NCI-H460 (cell line): ENCODE measurements at places on chromosomes 4 and X. TPM values are rescaled to one million over a fixed set of nuclear protein-coding genes. Genes with fewer than 3 reads are reported as not detected.

DNA sequence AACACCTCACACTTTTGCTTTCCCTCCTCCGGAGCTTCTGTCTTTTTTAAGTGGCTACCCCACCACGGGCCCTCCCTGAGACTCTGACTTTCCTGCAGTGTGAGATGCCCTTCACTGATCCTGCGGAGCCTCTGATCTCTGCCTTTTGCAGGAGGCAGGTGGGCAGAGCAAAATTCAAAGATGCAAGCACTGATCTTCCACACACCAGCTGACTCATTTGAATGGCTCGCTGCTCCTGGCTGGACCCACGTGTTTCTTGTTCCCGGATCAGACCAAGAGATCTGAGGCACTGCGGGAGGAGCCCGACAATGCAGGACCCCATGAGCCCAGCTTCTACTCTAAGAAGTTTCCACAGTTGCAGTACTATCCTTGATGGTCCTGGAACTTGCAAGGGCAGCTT, 1607.9 kb upstream of the TENM3 start:
- DNase-seq: no peak

DNA sequence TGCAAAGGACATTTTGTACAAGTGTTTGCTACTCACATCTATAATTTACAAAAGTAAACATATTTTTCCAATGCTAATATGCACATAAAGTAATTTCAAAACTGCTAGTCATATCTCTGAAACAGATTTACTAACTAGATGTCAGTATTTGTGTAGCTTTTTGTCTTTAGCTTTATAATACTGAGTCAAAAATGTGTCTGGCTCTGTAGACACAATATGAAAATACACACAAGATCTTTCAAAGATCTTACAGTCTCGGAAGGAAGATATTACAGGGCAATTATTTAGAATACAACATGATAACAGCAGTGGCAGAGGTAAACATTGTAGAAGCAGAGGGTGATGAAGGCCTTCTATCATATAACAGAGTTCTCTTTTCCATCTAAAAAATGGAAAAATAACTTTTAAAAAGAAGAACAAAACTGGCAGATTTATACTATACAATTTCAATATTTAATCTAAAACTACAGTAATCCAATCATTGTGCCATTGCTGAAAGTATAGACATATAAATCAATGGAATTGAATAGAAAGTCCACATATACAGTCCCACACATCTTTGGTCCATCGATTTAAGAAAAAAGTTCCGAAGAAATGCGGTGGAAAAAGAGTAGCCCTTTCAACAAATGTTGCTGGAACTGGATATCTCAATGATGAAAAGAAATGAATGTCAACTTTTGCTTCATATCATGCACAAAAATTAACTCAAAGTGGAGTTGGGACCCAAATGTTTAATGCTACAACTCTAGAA, 29.4 kb downstream of the ARAP2 start:
- DNase-seq: no peak

DNA sequence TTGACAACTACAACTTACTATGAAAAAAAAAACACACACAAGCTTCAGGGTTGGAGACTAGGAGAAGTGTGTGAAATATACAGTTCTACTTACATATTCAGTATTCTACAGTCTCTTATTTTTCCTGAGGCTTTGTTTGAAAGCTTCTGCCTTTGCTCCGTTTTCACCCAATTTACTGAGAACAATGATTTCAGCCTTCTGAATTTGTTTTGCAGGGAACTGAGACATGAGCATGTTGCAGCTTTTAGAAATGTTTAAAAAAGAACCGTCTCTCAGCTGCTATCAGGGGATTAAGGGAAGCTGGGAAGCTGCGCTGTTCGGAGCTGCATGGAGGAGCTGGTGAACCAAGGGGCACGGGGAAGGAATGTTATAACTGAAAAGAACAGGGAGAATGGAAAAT, 85.7 kb downstream of the QDPR start:
- DNase-seq: no peak

- DNase-seq: no peak
These were observed 28.1 kb downstream of the MCUB start for GRCh38 chr4:109588176-109588575.

The STPG2 gene
- not detected in 2 replicates for total RNA-seq

DNA sequence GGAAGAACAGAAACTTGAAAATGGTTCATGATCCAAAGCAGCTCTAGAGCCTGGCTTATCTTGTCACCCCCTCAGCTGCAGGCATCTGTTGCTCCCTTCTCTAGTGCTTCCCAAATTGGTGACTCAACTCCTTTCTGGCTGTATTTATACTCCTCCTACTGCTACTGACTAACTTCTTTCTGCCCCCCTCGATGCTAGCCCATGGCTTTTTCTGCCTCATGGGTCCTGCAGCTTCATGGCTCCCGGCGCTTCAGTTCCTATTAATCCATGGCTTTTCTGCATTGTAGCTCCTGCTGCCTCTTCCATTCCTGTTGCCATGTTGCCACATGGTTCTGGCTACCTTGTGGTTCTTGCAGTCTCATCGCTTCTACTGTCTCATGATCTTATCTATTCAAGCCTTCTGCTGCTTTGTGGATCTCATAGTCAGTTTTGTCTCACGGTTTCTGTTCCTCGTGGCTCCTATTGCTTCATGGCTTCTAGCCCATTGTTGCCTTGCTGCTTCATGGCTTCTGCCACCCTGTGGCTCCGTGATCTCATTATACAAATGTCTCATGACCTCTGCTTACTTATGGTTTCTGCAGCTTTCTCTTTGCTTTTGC, 48.1 kb downstream of the SMC1A start:
- no peak for DNase-seq

The MAGEB1 gene
- total RNA-seq: not detected in 2 replicates

The CTAG1B gene
- not detected in 2 replicates for total RNA-seq

The GATA1 gene
- total RNA-seq: not detected in 2 replicates

The SOWAHB gene
- not detected in 2 replicates for total RNA-seq

DNA sequence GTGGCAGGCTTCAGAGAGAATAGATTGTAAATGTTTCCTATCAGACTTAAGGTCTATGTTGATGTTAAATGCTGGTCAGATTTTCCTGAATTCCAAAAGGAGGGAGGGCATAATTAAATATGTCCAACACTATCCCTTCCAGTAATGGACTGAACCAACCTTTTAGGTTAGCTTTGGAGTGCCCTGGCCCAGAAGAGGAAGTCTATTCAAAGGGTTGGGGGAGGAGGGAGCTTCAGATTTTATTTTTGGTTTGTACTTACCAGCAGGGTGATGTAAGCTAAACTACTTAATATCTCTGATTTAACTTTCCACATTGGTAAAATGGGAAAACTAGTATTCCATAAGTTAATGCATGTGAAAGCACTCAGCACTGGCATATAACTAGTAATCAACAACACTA, 91.1 kb downstream of the RBM46 start:
- DNase-seq: no peak

DNA sequence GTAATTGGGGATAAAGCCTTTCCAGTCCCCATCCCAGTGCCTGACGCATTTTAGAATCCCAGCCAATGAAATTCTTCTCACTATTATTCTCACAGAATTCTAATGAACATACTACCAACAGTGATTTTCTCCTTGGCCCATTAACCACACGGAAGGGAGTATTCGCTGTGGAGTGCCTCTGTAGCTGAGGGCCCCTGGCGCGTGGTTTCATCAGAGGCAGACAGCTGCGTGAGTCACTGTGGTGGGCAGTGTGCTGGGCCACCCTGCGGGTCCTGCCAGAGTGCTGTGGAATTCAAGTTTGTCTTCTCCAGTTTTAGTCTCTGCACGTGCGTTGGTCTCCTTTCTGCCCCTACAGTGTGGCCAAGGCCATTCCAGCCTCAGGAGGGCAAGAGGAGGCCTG, 335.4 kb upstream of the FAT1 start:
- no peak for DNase-seq

GRCh38 chrX:24378706-24379105, 18.3 kb downstream of the SUPT20HL1 start:
- DNase-seq: no peak

GRCh38 chrX:130295519-130296296, 27.0 kb upstream of the ZNF280C start:
- no peak for DNase-seq

GRCh38 chr4:140579278-140579677, 10.5 kb upstream of the UCP1 start:
- no peak for DNase-seq

GRCh38 chrX:84336646-84337045, 148.6 kb upstream of the RPS6KA6 start:
- no peak for DNase-seq

GRCh38 chr4:80462621-80463091, 127.1 kb downstream of the CFAP299 start:
- no peak for DNase-seq

DNA sequence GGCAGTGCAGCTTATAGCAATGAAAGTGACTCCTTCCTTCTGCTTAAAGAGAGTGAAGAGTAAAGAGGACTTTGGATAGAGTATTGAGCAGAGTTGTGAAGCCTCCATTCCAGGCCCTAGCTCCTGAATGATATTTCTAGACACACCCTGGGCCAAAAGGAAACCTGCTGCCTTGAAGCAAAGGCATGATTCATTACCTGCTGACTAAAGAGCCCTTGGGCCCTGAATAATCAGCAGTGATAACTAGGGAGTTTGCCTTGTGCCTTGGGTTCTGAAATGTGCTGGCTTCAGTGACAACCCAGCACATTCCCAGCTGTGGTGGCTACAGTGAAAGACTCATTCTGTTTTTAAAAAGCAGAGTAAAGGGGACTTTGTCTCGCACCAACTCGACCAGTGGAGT, 49.2 kb downstream of the STPG2 start:
- DNase-seq: no peak

GRCh38 chr4:81152839-81153713, 61.9 kb downstream of the PRKG2 start:
- DNase-seq: no peak
